Fibroblast of the conjunctiva (primary cell): ENCODE measurements at places on chromosomes 2 and 18.

DNA sequence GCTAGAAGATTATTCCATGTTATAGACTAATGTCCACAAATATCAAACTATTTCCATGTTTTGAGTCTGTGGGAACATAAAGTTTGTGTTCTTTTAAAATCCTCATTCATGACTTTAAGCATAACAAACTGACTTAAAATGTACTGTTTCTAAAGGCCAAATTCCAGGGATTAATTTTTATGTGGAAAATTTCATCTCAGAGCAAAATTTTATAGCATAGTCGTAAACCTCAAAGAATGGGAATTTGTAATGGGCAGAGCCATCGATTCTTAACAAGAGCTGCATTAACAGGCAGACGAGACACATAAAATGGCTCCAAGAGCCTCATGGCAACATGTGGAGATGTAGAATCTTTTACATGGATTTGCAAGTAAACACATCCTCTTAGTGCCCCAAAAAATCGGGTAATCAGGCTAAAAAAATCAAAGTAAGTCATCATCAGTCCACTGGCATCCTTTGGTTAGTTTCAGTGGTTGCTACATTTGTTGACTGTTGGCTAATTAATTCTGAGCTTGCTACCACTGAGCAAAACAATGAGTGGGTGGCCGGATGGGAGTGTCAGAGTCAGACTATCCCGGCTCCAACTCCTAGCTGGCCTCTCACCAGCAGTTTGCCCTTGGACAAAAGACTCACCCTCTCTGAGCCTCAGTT lies 119.6 kb downstream of the FAM210A start:
- DNase-seq, result no peak

- no peak for DNase-seq
Observed at GRCh38 chr2:27888790-27889189, 1.4 kb downstream of the RBKS start.

DNA sequence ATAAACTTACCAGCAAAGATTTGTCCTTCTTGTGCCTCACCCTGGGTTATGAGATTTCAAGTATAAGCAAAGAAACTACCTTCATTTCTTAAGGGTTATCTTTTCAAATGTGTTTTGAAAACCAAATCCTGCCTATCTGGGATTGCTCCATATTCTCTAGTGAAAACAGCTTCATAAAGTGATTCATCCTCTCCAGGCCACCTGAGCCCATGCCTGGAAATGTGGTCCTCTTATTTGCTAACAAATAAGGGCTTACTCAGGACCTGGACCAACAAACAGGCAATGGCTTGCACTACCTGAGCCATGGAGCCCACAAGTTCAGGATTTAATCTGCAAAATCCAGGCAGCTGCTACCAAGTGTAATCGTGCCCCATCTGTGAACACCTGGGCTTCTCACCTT lies 234.4 kb upstream of the RBBP8 start:
- no peak for DNase-seq

DNA sequence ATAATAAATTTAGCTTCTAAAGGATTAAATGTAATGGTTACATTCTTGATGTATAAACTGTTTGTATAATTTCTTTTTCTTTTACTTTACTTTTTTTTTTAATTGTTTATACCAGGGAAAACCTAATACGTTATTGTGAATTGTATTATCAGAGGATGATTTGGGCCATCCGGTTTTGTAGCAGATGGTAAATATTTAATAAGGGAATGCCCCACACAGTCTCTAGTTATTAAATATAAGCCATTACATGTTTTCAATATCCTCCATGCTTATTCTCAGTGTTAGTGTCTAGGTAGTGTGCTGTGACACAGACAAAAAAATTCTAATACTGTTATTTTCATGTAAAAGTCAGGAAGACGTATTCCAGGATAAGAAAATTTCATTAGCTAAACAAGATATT lies 553.9 kb downstream of the ZNF804A start:
- DNase-seq, result no peak

DNA sequence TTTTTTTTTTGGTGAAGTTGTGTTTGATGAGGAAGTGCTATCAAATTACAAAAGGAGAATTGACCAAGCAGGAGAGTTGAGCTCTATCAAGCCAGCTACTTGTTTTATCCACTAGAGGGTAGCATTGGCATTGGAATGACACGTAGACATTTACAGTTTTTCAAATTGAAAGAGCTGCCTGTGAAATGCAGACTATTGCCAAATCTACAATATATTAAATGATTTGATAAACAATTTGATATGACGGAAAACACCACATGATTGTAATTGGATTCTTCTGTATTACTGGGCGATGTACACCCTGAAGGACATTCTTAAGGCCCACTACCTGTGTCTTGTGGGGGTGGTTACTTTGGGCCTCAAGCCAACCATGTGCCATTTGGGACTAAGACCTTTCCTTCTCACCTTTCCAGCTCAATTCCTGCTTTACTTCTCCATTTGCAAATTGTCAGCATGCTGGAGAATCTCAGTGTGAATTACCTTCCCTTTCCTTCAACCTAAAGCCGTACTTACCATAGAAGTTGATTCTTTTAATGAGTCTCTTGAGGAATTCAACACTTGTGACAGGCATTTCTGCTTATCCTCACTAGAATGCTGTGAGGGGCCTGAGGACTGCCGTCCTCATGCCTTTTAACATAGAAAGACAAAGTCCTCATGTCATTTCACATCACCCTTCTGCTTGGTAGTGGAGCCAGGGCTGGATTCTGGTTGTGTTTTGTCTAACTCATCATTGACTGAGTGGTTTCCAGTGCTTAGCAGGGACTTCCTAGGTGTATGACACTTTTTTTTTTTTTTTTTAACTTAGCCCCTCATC lies 134.8 kb upstream of the THUMPD2 start:
- peak; percentile 60 for DNase-seq

DNA sequence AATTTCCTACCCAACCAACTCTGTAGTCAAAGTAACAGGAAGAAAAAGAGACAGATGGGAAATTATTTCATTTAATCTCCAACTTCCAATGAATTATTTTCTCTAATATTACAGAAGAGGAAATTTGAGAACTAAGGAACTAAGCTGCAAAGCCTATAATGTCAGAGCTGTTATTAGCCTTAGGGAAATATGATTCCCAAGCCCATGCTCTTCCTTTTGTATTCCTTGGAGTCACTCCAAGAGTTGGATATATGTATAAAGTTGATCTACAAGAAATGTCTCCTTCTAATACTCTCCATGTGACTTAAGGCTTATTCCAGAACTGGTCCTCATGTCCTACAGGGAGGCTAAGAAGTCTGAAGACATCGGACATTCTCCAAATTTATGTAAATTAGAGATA lies 31.6 kb upstream of the VWC2L start:
- DNase-seq, result no peak

DNA sequence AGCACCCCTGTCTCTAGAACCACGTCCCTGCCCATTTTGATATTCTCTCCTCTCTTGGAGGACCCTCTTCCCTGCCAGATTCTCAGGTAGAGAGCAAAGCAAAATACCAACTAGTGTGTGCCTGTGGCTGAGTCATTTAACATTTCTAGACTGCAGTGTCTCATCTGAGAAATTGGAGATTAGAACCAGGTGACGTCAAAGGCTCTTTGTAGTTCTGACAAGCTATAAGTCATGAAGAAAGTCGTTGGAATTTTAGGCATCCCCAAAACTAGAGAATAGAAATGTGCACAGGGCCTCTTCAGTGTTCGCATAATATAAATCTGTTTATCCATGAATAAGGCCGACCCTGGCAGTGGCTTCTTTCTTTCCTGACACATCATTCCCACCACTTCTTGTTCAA lies 74.4 kb upstream of the TANC1 start:
- no peak for DNase-seq

DNA sequence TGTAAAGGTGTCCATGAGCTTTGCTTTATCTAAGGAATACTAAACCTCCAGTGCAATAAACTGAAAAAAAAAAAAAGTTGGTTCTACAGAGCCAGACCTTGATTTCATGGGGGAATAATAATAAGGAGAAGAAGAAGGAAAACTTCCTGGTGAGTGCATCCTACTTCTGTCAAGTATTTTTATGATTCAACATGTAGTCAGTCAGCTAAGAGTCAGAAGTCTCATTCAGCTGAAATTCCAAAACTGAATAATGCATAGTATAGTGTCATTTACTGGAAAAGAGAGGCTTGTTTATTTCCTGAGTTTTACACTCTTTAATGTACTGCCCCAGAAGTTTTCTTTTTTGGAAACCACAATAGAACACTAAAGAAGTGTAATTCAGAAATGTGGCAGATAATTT lies 77.8 kb upstream of the TACR1 start:
- no peak for DNase-seq

DNA sequence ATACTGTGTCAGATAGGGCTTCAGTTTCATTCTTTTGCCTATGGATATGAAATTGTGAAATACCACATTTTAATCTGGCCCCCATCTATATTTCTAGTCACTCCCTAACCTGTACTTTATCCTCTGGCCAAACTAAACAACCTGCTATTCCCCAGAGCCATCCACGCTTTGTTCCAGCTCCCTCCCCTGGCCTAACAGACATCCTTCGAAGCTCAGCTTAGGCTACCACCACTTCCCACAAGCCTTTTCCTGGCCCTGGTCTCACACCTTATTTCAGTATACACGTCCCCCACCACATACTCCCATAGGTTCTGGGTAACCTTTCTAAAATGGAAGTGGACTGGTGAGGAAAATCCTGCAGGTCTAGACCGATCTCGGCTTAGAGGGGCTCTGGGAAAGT lies 55.4 kb downstream of the MAP4K3 start:
- no peak for DNase-seq

GRCh38 chr2:68282811-68283418 lies 30.6 kb upstream of the PPP3R1 start:
- peak; percentile 14 for DNase-seq

GRCh38 chr2:14944562-14945346 lies 312.2 kb downstream of the LRATD1 start:
- peak; percentile 14 for DNase-seq

GRCh38 chr2:121293450-121294325 lies 8.7 kb upstream of the TFCP2L1 start:
- no peak for DNase-seq

- peak; percentile 28 for DNase-seq
Observed at GRCh38 chr2:43071599-43072550, 154.5 kb downstream of the ZFP36L2 start.

DNA sequence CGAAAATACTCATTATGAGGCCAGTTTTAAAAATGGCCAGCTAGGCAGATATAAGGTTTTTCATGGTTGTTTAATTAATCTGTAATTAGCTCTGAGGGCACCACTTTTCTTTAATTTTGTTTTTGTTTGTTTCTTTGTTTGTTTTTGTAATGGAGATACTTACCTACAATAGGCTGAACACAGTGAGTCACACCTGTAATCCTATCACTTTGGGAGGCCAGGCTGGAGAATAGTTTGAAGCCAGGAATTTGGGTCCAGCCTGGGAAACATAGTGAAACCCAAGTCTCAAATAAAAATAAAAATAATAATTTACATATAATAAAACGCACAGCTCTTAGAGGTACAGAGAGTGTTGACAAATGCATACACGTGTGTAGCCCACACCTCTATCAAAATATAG lies 56.8 kb upstream of the MSH2 start:
- DNase-seq, result no peak

- no peak for DNase-seq
Observed at GRCh38 chr2:28036307-28036706, 145.8 kb downstream of the BABAM2 start.

DNA sequence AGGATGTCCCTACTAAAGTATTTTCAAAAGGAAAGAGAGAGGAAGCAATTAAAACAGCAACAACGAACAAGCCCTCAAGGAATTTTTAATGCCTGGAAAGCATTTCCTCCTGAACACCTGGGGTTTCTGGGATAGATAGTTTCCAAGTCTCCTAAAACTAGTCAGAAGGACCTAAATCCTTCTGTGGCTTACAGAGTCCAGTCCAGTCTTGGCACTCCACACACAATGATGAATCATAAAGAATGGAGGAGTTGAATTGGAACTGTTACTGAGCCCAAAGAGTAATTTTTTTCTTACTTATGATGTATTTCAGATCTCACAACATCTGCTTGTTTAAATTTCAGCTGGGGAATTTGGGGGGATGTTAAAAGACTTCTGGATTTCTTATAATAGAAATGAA lies 144.6 kb upstream of the SETBP1 start:
- peak; percentile 69 for DNase-seq

DNA sequence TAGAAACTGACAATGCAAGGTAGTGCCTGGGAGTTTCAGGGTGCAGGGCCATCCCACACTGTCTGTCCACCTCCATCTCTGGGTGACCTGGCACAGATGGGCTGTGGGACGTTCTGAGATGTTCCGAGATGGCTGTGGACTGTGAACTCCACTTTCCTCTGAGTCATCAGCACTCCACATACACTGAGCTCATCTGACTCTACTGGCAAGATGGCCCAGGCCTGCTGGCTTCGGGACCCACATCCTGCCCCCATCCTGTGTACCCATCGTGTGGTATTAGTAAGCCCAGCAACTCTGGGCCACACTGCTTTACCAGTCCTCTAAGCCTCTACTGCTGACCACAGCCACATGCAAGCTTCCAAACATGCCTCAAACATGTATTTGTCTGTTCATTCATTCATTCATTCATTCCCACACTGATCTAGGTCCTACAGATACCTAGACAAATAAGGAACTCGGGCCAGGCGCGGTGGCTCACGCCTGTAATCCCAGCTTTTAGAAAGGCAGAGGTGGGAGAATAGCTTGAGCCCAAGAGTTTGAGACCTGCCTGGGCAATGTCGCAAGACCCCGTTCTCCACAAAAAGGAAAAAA lies 124.8 kb upstream of the CXCR4 start:
- no peak for DNase-seq

DNA sequence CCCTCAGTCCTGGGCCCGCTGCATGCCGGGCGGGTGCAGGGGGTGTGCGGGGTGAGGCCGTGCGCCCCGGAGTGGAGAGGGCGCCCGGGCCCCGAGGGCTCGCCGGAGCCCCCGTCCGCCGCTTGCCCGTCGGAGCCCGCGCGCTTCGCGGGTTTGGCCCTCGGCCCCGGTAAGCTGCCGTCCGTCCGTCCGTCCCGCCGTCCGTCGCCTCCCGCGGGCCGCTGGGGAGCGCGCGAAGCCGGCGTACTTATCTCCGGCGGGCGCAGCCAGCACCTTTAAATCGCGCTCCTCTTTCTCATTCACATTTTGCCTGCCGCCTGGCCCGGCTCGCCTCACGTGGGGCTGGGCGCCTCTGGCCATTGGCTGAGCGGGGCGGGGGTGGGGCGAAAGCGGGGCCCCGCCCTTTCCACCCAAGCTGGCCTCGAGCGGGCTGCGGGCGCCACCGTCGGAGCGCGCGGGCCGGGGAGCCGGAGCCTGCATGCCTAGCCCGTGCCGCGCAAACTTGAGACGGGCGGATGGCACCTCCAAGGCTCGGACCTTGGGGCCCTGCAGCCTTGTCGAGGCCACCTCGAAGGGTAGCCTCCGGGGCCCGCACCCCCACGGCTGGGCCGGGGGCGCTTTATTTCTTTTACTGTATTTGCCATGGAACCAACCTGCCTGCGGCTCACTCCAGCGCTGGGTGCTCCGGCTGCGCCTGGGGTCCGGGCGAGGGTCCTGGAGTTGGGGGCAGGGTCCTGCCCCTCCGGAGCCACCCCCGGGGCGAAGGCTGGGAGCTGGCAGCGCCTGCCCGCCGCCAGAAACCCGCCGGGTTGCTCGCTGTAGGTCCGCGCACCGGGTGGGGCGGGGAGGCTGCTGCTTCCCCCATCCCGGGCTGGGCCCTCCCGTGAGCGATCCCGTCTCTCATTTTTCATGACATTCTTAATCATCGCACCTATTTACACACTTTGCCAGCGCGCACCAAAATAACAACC lies at the start of gene GBX2:
Gene GBX2 (minus strand): TSS at position 277 of the 971 bp plus-strand sequence. CDS start 415 bp downstream, outside the sequence.
- DNase-seq, result no peak

GRCh38 chr2:224569654-224570053 lies 15.5 kb downstream of the CUL3 start:
- DNase-seq, result no peak
